ENCODE measurements at places on chromosomes 6 and 20.

- no peak for DNase-seq
Measured at GRCh38 chr6:48068278-48069251, 42.4 kb downstream of the PTCHD4 start.

DNA sequence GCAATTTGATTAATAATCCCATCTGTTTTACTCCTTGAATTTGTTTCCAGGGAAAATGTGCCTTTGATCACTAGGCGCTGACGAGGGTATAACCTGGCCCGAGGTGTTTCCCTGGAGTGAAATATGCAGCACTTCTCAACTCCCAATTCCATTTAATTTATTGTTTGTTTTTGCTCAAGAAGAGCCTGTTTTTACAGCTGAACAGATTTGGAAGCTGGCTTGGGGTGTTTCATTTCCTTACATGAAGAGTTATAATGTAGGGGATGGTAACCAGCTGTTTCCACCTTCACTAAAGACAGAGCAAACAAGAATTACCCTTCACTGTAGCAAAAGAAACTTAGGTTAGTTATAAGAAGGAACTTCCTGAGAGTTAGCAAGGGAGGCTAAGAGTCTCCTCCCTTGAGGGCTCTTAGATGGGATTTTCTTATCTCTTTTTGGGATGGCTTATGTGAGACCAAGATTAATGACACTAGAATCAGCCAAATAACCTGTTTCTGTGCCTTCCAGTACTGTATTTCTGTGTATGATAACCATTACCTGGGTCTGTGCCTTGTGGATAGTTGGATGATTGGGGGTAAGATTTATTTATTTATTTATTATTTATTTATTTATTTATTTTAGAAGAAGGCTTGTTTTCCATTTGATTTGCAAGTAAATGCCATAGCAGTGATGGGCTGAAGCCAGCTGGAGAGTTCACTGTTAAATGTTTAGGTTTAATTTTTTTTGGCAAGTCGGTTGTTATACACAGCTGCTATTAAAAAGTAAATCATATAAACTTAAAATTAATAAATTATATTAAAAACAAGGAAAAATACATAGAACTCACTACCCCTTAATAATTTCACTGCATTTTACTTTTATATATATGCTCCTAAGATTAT is 162.2 kb upstream of the BMP2 start:
- no peak for DNase-seq

DNA sequence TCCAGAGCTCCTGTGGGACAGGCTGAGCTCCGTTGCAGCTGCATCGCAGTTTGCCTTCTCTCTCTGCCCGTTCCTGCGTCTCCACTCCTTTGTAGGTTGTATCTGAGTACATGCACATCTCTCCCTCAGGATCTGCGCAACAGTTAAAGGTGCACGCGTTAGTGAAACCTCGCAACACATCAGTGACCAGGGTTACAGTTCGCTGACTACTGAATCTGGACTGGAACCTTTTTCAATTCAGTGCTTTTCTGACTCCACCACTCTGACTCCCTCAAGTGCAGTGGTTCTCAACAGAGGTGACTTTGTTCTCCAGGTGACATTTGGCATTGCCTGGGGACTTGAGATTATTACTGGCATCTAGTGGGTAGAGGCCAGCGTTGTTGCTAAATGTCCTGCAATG is 44.0 kb downstream of the UST start:
- no peak for DNase-seq

DNA sequence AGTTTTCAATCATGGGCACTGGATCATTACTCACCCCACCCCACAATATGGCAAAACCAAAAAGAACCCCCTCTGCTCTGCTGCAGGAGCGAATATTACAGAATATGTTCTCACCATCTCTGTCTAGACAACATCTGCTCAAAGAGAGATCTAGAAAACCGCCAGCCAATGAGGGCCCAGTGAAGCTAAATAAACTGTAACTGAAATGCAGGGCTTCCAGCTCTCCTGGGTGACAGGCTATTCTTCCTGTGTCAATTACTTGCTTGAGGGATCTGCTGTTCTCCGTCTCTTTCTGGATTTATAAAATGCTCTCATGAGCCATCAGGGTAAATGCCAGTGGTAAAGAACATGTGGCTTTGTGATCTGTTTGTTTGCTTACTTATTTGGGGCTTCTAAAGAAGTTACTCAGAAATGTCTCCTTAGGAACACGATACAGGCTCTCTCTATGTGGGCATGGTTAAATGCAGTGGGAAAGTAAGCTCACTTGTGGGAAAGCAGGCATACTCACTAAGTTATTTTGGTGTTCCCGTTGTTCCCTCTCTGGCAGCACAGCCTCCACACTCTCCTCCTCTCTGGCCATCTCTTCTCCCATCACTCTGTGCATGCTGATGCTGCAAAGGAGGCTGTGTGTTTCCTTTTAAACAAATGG is 44.8 kb downstream of the TTI1 start:
- DNase-seq: no peak

DNA sequence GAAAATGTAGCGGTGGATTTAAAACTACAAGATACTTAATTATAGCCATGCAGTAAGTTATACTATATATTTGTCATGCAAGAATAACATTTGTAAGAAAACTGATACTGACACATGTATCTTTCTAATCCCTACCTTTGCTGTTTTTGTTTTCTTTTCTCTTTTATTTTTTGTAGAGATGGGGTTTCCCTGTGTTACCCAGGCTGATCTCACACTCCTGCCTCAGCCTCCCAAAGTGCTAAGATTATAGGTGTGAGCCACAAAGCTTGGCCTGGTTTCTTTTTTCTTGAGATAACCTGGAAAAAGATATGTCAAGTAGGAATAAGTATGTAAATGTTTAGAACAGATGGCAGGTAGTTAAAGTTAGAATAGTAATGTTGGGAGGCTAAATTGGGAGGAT is 44.1 kb downstream of the MAPK14 start:
- no peak for DNase-seq

DNA sequence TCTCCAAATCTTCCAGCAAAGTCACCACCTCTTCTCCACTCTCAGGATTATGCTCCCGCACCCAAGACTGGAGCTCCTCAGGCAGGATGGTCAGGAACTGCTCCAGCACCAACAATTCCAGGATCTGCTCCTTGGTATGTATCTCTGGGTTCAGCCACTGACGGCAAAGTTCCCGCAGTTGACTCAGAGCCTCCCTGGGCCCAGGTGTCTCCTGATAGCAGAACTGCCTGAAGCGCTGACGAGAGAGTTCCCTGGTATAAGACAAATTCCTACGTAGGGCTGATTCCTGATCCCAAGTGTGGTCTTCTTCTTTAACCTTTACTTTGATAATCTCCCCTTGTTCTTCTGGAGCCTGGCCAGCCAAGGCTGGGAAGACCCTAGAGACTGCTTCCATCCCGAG is 60.6 kb downstream of the GPX5 start:
- no peak for DNase-seq

- DNase-seq: no peak
Measured at GRCh38 chr6:30981942-30982772, 1.4 kb upstream of the MUC21 start.

DNA sequence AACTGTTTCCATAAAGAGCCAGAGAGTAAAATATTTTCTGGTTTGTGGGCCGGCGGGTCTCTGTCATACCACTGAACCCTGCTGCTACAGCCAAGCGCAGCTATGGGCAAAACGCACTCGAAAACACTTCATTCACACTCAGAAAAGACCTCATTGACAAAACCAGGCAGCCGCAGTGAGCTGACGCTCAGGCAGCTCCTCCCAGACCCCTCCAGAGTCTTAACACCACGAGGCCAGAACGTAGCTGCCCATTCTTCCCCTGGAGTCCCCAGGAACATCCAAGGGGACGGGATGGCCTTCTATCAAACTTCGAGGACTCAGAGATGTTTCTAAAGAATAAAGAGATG is 35.6 kb upstream of the ZBP1 start:
- DNase-seq: no peak

GRCh38 chr6:36514554-36515456 is 32.5 kb downstream of the STK38 start:
- no peak for DNase-seq

DNA sequence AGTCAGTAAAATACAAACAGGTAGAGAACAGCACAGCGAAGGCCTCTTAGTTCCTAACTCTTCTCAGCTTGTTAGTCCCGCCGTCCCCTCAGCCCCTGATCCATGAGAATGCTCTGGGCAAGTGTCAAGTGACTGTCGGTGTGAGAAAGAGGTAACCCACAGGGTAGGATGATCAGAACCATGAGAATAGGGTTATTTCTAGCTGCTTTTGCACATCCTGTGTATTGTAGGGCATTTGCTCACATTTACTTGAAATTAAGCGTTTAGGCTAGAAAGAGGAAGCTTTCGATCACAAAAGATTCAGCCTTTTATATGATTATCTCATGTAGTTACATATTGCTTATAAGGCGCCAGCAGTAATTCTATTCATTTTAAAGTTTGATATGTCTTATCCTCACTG is 103.0 kb upstream of the PDE10A start:
- no peak for DNase-seq

Data from CD8-positive, alpha-beta T cell (primary cell).